ENCODE measurements at places on chromosomes 4 and X.

DNA sequence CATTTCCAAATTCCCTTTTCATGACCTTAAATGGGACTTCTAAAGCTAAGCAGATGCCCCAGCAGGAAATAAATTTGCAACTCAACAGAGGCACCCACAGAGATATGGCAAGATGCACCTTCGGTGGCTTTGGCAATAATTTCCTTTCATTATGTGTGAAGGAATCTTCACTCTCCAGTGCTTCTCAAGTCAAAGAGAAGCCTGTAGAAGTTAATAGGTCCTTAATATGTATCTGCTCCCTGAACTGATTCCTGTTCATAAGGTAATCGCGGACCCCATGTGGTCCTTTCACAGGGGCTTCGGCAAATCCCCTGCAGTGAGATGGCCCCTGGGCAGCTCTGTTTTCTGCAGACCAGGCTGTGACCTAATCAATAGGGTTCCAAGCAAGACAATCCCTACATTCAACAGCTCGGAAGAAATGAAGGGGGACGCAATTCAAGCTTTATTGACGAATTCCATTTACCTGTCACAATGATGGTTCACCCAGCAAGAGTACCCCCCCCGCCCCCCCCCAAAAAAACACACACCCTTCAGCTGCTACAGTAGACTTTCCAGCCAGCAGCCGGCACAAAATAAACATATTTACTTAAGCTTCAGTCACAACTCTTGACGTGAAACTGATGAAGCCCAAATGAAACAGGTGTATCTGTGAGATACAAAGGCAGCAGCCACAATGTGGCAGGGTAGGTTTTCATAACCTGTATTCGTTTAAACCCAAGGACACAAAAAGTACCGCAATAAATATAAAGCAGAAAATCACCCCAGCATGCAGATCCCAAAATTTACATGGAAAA is 35.3 kb downstream of the FAT1 start:
- no peak for DNase-seq

- no peak for DNase-seq
Observed at GRCh38 chr4:70836081-70836480, 3.6 kb downstream of the GRSF1 start.

DNA sequence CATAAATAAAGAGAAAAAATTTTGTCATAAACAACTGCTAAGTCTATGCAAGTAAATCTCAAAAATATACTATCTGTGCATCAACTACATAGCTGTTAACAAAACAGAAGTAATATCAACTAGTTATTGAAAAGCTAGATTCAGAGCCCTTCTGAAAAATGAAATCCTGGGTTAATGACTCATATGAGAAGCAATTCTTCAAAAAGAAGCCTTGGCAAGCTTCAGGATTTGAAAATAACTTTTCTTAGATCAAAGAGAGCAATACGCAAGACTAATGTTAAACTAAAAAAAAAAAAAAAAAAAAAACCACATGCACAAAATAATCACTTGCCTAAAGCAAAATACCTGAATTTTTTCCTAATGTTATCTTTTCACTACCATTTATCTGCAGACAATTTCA is 566.1 kb upstream of the BOD1L1 start:
- DNase-seq: no peak

GRCh38 chrX:84078991-84079390 is 109.0 kb downstream of the RPS6KA6 start:
- DNase-seq: no peak

DNA sequence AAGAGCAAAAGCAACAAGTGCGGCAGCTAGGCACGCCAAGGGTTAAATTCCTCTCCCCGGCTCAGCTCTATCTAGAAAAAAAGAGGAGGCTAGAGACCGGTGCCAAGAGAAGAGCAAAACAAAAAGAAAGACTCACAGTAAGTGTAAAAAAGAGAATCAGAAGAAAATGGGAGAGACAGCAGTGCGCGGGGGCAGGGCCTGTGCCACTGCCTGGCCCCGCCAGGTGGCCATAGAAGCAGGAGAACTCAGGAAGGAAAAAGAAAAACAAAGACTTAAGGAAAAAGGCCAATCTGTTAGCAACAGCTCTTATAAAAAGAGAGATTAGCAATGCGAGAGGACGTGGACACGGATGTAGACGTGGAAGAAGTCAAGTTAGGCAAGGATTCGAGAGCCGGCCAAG is 3.2 kb downstream of the ACOX3 start:
- DNase-seq: no peak

DNA sequence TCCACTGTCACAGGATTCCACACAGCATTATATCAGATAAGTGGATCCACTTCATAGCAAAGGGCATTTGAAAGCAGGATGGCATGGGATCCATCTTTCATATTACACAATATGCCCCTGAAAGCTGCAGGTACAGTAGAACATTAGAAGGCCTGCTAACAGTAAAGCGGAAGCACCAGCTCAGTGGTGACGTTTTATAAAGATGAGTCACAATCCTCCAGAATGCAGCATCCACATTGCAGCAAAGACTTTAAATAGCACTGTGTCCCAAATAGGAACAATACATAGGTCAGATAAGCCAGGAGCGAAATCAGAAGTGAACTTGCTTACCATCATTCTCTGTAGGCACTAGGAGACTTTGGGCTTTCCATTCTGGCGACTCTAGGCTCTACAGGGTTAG is 609.5 kb upstream of the FAT1 start:
- DNase-seq: no peak

DNA sequence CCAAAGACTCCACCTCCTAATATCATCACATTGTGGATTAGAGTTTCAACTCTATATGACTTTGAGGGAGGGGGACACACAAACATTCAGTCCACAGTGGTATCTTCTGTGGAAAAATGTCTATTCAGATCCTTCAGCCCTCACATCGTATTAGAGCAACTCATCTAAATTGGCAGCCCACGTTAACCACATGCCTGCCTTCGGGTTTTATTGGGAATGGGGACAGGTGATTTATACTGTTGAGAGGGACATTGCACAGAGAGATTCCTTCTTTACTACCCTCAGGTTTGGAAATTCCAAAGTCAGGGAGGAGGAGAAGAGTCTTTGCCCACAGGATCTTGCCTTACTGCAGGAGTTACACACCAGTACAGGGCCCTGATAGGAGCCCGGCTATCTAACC is 372.5 kb downstream of the AFF2 start:
- no peak for DNase-seq

DNA sequence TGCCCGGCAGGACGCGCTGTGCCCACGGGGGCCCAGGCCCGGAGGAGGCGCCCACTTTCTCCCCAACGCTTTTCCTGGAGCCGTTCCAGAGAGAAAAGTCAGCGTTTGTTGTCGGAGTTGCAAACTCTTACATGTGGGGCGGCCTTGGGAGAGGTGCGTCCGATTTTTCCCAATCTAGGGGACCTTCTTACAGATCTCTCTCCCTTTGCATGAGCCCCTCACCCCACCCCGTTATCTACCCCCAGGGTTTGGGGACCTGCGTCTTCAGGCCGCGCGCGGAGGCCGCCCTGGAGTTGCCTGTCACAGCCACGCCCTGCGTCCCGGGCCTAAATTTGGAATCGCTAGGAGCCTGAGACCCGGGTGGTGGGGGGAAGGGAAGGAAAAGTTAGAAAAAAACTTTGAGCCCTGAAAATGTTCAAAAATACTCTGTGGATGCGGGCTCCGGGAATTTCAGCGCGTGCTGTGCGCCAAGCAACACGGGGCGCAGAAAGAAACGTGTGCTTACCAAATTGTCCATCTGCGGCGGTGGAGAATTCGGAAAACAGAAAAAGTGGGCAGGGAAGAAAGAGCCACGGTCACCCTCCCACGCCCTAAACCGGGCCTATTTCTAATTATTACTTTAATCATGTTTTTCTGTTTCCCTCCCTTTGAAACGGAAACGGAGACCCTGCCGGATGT is 587 bp downstream of the CD99 start:
- DNase-seq: no peak

DNA sequence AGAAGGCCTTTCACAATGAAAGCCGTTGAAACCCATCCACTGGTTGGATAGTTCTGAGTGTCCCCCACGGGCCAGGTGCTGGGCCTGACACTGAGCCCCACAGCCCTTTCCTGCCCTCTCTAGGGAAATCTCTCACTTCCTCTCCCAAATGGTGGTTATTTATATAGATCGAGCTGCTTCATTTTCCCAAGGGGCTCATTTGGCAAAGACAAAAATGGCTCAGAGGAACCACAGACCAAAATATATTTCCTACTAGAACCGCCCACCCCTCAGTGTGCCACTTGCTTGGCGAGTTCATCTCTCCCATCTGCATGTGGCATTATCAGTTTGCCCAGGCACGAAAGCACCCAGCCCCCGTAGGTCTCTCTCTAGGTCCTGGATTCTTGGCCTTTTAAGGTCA is 53.3 kb upstream of the STIM2 start:
- DNase-seq: no peak

DNA sequence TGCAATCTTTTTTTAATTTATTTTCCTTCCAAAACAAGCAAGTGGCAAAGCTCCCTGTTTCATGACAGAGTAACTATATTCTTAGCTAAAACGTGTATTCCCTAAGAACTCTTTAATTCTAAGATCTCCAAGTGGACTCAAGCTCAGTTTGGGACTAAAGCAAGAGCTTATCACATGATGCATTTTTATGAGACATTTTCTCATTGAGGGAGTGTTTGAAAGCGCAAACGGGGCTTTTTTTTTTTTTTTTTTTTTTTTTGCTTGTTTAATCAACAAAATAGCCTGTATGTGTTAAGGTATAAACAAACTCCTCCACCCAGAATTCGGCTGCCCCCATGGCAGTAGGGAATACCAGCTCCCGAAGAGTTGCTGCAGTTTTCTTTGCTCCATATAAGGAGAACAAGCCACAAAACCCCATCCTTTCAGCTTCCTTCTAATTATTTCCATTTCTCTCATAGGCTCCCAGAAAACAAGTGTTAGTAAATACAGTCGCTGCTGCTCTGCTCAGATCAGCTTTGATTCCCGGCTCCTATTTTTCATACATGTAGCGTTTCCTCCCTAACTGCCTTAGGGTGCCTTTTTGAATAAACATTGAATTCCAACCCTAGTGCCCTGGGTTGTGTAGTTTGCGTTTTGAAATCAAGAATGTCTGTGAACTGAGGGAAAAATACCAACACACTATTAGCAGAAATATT is 669 bp upstream of the PPARGC1A start:
- DNase-seq: no peak

- no peak for DNase-seq
Observed at GRCh38 chr4:113636877-113637276, 124.7 kb downstream of the CAMK2D start.

DNA sequence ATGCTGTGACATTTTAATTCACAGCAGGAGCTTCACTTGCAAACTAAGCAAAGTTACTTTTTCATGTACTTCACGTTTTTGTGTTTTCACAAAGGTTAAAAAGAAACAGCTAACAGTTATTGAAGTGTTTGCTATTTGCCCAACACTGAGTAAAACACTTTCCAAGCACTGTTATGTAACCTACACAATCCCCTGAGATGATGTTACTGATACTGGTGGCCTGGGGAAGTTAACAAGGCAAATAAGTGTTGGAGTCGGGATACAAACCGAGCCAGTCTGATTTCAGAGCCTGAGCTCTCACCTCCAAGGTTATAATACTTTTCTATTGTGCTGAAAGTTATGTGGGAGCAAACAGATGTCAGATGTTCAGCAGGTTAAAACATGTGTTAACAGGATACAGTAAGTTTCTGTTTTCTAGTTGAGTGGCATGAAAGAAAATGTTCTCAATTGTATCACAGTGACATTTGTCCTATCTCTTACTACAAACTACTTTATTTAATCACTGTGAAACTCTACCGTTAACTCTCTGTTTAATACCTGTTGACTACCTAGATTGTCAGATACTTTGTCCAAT is 3.9 kb upstream of the CXCL13 start:
- DNase-seq: no peak

GRCh38 chr4:2965262-2965661 is 1.9 kb downstream of the GRK4 start:
- no peak for DNase-seq

DNA sequence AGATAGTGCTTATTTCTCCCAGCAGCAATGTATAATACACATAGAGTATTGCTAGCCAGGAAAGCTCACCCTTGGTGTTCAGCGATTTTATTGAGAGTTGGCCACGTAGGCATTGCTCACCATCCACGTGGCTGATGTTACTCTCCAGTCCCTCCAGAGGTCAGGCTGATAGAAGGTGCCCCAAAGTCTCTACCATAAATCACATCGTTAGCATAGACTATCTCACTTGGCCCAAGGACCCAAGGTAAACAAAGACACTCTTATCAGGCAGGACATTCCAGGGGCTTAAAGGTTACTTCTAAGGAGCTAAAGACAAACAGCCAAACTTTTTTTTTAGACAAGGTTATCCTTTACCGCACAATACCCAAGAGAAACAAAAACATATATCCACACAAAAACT is 30.3 kb upstream of the RGN start:
- no peak for DNase-seq

GRCh38 chr4:102163404-102164140 is 181.7 kb downstream of the SLC39A8 start:
- DNase-seq: no peak

GRCh38 chr4:36128689-36129088 is 115.6 kb downstream of the ARAP2 start:
- no peak for DNase-seq

GRCh38 chrX:150730719-150731118 is 37.5 kb downstream of the MTMR1 start:
- no peak for DNase-seq

DNA sequence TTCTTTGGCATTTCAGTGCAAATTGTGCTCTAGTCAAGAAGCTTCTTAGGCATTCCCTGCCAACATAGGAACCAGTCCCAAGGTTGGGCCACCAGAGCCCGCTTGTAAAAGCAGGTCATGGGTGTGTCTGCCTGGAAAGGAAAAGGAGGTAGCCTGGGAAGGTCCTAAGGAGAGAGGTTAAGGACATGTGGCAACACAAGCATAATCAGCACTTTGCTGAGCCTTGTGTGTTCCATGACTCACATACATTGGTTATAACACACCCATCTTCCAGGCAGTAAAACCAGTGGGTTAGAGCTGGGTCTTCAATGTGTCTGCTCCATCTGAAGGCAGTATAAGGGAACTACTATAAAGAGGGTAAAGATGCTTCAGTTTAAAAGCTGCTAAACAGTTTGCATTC is 165.0 kb downstream of the FHIP1A start:
- DNase-seq: no peak

DNA sequence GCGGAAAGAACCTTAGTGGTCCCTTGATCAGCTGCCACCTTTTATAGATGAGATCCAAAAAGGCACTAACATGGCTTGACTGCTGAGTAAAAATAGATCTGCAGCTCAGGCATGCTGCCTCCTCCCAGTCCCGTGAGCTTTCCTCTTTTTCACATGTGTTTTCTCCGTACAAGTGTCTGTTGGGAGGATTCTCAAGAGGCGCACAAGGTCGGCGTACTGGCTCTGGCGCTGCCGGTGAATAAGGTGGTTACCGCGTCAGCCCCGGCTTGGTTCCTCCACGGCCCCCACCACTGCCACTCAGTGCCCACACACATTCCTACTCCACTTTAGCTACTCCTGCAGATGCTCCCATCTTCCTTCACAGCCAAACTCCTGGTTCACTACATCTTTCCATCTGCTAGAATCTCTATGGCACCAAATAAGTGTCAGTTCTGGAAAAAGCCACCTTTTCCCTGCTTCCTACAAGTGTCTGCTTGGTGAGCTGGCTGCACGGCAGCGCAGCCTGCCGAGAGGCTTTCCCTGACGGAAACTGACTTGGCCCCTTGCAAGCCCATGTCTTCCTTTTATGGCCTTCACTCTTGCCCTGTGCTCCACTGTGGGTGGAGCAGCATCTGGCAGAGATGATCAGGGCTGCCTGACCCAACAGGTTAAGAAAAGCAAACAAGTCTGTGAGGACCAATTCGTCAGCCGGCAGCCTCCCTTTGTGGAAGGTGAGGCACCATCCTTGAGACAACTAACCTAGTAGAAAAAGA is 99.8 kb downstream of the KLHL8 start:
- no peak for DNase-seq

- no peak for DNase-seq
Observed at GRCh38 chrX:9072281-9072680, 38.4 kb upstream of the FAM9B start.

GRCh38 chrX:153582896-153583295 is 16.0 kb downstream of the CCNQ start:
- DNase-seq: no peak
